ENCODE measurements at places on chromosomes 1 and 21. TPM values are rescaled to one million over a fixed set of nuclear protein-coding genes. Genes with fewer than 3 reads are reported as not detected.

- peak; percentile 74 for DNase-seq
These were observed 96.3 kb downstream of the BCAR3 start for GRCh38 chr1:93585059-93585966.

DNA sequence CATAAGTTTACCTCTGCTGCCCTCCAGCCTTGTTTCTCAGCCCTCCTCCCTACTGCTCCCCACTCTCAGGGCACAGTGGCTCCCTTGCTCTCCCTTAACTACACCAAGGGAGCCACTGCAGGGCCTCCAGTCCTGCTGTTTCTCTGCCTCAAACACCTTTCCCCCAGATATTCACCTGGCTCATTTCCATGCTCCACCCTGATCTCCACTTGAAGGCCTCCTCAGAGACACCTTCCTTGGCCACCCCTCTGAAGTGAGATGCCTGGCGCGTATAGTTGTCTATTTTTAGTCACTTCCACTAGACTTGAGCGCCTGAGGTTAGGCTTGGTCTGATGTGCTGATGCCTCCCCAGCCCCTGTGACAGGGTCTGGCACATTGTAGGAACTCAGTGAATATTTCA lies 34.9 kb downstream of the SEC16B start:
- DNase-seq = no peak

DNA sequence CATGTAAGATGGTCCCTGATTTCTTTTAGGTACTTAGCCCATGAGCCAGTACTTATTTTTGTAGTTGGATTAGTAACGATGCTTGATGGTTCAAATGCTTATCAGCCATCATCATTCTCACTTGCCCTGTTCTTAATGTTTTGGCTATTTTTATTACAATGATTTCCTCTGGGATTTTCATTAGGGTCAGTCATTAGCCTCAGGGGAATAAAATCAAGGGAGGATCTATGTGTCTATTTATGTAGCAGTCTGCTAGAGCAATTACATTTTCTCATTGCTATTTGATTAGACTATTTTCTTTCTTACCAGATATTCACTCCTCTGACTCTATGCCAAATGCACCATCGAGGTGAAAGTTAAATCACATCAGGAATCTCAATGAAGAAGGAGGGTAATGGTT lies 10.9 kb upstream of the CCT8 start:
- no peak for DNase-seq

- no peak for DNase-seq
These were observed 19.6 kb downstream of the KCNAB2 start for GRCh38 chr1:6065093-6065858.

DNA sequence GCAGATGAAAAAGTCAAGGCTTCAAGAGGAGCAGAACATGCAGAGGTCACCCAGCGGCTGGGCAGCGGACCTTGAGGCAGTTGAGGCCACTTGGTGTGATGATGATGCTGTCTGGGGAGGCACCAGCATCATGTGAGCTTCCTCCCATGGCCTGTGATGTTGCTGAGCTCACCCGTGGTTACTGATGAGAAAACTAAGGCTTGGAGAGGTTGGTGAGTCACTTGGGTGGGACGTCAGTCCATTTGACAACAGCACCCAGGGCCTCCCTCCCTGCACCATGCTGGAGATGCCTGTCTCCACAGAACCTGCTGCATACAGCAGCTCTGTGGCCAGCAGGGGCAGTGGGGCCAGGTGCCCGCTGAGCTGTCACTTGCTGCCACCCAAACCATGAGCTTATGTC lies 146.8 kb downstream of the NPHP4 start:
- no peak for DNase-seq

GRCh38 chr1:221611656-221612046 lies 130.2 kb downstream of the DUSP10 start:
- DNase-seq = no peak

DNA sequence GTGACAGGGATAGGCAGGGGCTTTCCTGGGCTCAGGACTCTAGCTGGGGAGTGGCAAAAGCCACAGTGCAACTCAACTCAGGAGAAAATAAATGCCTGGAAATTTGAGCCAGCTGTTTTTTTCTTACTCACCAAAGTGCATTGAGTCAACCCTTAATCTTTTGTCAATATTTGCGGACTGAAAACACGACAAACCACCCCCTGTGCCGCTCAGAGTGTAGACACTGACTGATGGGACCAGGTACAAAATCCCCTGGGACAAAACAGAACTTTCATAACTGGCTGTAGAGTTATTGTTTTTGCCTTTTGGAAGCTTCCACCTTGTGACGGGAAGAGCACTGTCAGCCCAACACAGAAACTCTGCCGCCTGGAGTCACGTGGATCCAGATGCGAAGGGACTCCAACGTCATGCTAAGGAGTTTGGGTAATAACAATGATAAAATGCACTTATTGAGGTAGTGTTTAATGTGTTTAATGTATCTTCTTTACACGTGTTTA lies 164.6 kb downstream of the PLPP3 start:
- DNase-seq = no peak

DNA sequence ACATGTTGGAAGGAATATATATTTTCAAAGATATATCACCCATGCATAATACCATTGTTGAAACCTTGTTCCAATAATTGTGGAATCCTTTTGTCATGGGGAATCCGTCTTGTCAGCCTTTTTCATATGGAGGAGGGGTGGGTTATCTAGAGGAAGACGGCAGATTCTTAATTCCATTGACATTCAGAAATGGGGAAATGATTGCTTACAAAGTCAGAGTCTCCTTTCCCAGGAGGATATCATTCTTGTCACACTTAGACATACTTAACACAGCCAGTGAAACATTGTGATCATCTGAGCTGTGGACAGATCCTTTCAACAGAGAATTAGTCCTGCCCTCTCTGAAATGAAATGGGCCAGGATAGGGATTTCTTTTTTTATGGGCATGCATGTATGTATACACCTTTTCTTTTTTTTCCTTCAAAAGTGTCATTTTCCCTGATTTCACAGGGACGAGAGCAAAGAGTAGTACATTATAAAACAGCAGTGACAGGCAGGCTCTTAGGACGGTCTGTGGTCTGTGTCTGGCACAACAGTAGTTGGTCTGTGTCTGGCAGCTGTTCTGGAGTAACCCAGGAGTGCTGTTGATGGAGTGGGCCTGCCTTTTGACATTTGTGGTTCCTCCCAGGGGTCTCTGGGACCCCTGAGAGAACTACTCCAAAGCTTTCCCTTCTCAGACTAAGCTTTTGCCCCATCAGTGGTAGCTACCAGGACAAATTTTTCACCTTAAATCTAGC lies 50.1 kb downstream of the VPS13D start:
- DNase-seq = no peak

GRCh38 chr1:29972421-29973053 lies 736.2 kb downstream of the PTPRU start:
- DNase-seq = no peak

DNA sequence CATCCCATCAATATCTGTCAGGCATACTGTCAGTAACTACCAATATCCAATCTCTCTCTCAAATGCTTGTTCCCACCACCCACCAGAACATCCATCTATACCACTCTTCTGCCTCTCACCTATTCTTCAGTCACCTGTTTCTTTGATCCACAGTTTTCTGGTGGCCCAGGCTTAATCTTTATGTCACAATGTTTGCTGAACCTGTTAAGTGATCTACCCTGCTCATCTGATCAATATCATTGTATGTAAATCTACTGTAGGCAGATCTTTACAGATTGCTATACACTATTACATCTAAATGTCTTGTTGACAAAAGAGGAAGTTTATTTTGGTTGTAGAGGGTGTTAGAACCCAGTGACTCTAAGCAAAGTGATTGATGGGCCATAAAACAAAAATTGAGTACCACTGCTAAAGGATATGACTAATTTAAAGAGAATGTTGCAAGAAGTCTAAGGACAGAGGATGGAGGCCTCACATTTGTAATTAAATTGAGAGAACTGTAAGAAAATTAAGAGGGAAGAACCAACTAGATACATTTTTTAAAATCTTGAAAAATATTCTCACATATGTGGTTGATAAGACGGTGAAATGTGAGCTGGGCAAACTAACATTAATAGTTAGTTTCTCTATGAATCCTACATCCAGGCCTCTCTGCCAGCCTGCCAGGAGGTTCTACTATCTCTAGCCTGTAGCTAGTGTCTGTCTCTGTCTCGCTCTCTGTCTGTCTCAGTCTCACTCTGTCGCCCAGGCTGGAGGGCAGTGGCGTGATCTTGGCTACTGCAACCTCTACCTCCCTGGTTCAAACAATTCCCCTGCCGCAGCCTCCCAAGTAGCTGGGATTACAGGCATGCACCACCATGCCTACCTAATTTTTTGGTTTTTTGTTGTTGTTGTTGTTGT lies 34.1 kb downstream of the EGLN1 start:
- no peak for DNase-seq

DNA sequence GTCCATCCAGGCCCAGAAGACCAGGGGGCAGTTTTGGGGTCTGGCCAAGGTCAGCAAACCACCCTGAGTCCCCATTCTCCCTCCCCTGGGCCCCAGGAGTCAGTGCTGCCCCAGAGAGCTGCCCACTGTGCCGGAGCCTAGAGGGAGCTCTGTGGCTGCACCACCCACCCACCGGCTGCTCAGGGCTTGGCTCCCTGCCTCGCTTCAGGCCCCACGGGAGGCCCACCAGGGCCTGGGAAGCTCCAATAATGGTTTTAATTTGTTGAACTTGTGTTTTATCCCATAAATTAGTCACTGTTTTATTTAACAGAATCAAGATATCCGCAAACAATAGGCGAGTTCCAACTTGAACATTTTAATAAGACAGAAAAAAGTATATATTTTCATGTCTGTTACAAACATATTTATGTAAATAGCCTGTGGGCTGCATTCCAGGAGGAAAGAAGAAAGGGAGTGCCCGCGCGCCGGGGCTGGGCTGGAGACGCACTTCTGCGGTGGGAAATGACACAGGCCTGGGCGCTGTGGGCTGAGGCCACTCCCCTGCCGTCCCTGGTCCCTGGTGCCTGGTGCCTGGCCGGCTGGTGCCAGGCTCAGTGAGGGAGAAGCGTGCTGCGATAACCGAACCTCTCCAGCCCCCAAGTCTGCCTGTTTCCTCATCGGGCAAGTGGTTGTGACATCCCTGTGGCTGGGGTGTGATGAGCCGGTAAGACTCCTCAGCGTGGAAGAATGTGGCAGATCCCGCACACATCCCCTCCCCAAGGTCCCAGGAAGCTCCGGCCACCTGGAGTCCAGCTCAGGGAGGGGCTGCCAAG lies 160.5 kb downstream of the PEX14 start:
- peak; percentile 7 for DNase-seq

DNA sequence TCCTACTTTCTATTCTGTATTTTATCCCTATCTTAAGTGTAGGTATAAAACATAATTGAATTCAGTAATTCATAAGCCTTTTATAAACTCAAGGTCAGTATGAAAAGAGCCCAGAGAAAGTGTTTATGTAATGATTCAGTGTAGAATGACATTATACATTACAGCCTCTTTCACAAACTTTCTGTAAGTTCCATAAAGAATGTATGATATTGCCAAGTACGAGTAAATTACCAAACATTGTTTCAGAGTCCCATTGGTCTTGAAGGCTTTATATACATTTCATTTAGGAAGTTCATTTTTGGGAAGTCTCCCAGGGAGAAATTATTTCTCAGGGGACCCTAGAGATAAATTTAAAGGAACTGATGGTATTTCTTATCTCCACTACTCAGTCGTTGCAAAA lies 37.8 kb upstream of the VAMP3 start:
- no peak for DNase-seq

CR1L gene
- total RNA-seq = not detected

GRCh38 chr1:113276507-113276906 lies 113.8 kb upstream of the MAGI3 start:
- DNase-seq = no peak

- no peak for DNase-seq
These were observed 143.6 kb downstream of the GABPA start for GRCh38 chr21:25878344-25878743.

PITHD1 gene
- 43.8 TPM for total RNA-seq

GRCh38 chr1:147669469-147670318 lies 630 bp downstream of the ACP6 start:
- peak; percentile 14 for DNase-seq

GRCh38 chr1:214236477-214236876 lies 44.5 kb upstream of the SMYD2 start:
- no peak for DNase-seq

DNA sequence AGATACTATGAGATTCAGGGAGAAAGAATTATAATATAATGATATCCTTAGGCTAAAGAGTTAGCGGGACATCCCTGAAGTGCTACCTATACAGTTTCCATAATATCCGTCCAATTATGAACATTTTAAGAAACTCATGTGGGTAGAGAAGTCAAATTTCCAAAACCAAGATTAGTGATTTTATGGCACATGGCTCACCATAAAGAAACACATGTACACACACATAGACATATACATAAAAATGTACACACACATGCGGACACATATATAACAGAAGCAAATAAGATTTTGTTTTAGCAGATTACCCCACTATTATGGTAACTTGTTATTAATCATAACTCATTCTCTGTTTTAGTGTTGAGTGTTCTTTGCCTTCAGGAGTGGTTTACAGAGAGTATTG lies 566.7 kb upstream of the NEGR1 start:
- no peak for DNase-seq

DNA sequence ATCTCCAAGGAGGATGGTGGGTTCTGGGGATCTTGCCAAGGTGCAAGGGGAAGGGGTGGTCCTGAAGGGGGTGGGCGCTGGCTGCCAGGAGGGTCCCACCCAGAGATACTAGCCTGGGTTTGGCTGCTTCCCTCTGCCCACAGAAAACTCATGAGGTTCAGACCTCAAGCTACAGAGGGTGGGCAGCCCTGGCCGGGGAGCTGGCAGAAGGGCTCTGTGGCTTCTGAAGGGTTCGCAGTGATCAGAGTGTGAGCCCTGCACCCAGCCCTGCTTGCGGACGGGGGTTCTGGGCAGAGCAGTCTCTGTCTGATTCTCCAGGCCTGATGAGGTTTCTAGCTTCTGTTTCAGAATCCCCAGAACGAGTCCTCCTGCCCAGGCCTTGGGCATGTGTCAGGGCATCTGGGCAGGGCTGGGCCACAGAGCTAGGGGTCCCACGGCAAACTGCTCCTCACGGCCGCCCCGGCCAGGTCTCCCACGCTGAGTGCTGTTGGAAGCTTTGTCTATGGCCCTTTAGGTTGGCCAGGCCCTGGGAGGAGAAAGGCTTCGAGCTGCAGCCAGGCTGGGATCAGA lies 635 bp upstream of the MMEL1 start:
- no peak for DNase-seq
